ENCODE measurements at places on chromosomes 4 and X.

- DNase-seq = no peak
These were observed 34.1 kb downstream of the HNRNPH2 start for GRCh38 chrX:101442085-101442484.

DNA sequence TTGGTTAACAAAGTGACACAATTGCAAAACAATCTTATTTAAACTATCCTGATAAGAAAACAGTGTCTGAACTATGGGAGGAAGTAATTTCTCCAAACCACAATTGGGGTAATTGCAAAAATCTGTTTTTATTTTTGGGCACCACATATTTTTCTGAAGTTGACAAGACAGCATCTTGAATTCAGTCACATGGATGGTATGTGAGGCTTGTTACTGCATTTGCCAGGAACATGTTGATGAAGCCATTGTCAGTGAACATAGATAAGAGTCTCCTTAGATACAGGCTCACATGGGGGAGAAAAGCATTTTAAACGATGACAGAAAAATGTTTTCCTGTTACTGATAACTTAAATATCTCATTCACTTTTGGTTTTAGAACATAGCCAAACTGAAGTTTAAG lies 5.5 kb upstream of the USP53 start:
- no peak for DNase-seq

GRCh38 chr4:10128761-10129160 lies 12.2 kb upstream of the WDR1 start:
- DNase-seq = no peak

GRCh38 chr4:153146031-153146430 lies 58.2 kb upstream of the TRIM2 start:
- no peak for DNase-seq

DNA sequence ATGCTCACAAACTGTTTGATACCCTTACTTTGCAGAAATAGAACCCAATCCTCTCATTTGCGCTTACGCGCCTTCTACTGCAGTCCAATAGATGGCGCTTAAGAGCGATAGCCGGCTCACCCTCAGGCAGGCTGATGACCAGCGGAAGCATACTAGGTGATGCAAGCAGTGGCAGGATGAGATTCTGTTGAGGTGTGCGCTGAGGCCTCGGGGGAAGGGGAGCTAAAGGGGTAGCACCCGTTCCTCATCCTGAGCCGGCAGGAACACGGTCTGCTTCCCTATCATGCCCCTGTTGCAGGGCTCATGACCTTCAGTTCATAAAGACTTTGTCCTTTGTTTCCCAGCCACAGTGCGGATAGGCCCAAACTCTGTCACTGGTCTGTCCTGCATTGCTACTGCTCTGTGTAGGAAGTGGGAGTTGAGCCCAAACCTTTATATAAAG lies 628.9 kb downstream of the TLL1 start:
- DNase-seq = no peak

DNA sequence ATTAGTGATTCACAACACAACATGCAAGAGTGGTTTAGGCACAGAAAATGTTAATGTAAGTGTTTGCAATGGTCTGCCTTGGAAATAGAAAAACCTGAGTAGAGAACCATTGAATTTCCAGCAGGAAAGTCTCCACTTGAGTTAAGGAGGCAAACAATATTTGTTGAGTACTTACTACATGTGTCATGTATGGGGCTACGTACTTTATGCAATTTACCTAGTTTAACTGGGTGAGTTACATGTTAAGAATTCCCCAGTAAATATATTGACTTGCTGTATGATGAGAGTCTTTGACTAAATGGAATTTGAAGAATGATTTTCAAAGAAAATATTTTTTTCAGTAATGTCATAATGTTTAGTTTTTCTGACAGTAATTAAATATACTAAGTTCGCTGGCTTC lies 7.8 kb upstream of the NPNT start:
- no peak for DNase-seq

GRCh38 chr4:15793506-15794363 lies 15.6 kb downstream of the CD38 start:
- DNase-seq = no peak

GRCh38 chrX:13216139-13216538 lies 103.7 kb downstream of the ATXN3L start:
- no peak for DNase-seq

DNA sequence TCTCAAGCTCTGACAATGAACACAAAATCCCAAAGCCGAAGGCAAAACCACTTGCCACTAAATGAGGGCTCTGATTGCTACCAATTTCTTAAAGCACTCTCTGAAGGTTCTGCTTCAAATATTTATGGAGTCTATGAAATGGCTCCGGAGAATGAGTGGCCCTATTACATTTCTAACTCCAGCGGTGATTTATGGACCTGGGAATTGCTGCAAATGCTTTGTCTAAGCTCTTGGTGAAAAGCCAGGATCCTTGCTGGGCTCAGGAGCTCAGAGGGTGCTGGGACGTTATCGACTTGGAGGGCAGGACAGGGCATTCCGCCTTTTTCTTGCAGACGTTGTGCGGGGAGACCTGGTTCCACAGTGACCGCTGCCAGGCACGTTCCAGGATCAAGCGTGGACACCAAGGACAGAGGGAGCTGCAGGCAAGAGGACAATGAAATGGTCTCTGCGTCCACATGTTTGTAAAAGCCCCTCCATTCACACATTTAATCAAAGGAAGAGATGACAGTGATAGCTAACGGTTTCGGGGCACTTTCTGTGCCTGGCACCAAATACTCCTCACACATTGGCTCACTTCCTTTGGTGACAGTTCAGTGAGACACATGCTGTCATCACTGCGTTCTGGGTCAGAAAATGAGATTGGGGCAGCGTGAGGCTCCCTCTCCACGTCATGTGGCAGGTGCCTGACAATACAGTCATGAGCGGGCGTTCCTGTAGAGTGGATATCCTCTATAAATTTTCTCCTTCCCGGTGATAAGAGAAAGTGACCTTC lies 58.8 kb downstream of the C4orf50 start:
- no peak for DNase-seq

DNA sequence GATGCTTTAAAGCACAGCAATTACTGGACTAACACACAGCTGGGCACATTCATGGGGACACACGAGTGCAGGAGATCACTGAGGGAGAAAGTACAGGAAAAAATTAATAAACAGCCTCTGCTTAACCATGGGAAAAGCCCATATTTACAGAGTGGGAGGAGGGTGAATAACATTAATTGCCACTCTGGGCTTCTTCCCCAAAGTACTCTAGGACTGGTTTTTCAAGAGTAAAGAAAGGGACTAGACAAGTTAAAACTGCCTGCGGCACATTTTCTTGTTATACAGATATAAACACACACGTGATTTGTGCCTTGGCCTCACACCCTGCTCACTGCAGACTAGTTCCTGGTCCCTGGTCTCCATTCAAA lies 179.7 kb upstream of the TET2 start:
- DNase-seq = no peak

DNA sequence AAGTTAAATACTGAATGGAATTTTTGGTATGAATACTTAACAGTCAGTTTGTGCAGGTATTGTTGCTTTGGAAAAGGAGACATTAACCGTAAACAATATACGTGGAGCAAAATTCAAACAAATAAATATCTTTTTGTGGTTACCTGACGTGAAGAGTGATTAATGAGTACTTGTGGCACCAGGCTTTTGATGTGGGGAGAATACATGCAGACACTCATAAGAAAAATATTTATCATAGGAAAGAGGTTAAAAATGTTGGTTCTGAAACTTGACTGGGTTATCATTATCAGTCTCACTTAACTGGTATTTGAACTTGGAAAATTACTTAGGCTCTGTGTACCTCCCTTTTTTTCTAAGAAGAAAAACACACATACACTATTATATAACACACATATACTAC lies 136.4 kb upstream of the NDST4 start:
- no peak for DNase-seq

GRCh38 chr4:118775405-118775804 lies 60.5 kb downstream of the SEC24D start:
- no peak for DNase-seq

DNA sequence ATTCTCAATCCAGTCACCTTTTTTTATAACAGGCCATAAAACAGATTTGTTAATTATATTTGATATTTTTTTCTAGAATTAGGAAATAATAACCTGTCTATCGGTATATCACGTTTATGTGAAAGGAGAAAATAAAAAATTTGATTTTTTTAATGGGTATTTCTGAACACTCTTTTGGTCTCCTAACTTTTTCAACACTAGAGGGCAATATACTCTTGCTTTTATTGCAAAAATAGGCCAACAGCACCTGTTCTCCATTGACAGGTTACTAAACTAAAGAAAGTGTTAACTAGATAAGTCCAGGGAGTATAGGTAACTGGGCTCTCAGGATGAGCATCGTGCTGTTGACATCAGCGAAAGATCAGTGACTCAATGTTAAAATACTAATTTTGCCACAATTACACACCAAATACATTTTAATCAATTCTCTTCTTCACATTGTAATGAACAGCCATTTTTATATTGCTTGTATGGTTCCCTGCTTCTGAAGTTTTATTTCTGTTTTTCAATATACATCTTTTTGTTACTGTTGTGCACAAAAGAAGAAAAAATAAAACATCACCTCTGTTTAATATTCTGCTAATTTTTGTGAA lies 22.8 kb downstream of the NDST4 start:
- no peak for DNase-seq

- DNase-seq = no peak
These were observed 69.3 kb upstream of the PDE5A start for GRCh38 chr4:119697887-119698393.

- no peak for DNase-seq
These were observed 6.7 kb downstream of the TCEAL1 start for GRCh38 chrX:103635436-103635835.

GRCh38 chrX:19046343-19047215 lies 62.7 kb upstream of the PHKA2 start:
- no peak for DNase-seq

DNA sequence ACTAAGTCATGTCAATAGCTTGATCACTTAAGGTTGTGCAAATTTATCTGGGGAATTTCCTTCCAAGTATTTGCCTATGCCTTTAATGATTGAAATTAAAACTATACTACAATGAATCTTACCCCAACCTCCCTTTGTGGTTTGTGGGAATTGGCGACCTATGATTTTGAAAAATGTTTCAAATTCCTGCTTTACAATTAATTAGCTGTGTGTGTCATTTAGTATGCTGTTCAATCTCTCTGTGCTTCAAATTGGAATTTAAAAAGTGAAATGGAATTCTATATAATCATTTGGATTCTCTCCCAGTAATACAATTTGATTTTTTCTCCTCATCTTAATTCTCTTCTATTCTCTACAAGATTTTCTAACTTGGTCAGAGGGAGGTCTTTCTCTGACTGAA lies 2319.5 kb downstream of the ARAP2 start:
- no peak for DNase-seq

GRCh38 chr4:176306837-176307665 lies 12.7 kb upstream of the SPCS3 start:
- no peak for DNase-seq

- no peak for DNase-seq
These were observed 64.3 kb upstream of the GABRE start for GRCh38 chrX:152038804-152039203.

DNA sequence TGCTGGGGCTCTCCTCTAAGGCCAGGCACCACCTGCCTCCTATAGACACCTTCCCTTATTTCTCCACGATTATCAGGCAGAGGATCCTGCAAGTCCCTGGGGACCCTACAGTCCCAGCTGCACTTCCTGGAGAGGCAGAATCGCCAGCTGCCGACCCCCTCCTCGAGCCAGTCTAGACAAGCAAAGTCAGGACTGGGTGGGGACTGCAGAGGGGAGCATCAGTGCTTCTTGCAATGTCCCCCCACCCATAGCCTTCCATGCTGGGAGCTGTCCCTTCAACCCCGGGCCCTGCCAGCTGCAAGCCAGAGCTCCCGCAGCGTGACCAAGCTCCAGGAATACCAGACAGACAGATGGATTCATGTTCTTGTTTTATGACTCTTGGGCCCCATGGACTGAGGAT lies 1.4 kb upstream of the CRMP1 start:
- DNase-seq = no peak
